ENCODE measurements at places on chromosomes 13 and 19.
A peak's percentile ranks its signal among the peaks of the same experiment; 100 is the strongest.

DNA sequence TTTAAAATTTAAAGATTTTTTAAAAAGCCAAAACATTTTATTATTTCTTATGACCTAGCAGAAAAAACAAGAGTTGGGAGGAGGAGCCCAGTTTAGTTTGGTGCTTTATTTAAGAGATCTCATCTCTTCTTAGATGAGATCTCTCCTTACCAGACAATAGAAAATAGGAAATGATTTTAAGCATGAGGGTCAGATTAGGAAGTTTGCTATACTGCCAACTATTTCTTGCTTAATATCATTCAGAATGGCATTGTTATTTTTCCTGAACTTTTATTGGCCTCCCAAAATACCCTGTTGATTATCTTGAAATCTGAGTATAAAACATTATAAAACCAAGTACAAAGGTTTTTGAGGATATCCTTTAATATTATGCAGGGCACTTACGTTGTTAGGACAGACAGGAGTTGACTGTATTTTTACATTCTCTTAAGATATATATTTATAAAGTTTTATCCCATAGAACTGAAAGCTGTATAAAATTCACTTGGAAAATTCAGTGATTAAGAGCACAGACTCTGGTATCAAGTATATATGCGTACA lies 56.1 kb downstream of the DNAJC15 start:
- no peak for DNase-seq

GRCh38 chr13:44934724-44935123 lies 54.5 kb downstream of the NUFIP1 start:
- DNase-seq: no peak

GRCh38 chr13:39786091-39786490 lies 130.6 kb downstream of the COG6 start:
- DNase-seq: no peak

DNA sequence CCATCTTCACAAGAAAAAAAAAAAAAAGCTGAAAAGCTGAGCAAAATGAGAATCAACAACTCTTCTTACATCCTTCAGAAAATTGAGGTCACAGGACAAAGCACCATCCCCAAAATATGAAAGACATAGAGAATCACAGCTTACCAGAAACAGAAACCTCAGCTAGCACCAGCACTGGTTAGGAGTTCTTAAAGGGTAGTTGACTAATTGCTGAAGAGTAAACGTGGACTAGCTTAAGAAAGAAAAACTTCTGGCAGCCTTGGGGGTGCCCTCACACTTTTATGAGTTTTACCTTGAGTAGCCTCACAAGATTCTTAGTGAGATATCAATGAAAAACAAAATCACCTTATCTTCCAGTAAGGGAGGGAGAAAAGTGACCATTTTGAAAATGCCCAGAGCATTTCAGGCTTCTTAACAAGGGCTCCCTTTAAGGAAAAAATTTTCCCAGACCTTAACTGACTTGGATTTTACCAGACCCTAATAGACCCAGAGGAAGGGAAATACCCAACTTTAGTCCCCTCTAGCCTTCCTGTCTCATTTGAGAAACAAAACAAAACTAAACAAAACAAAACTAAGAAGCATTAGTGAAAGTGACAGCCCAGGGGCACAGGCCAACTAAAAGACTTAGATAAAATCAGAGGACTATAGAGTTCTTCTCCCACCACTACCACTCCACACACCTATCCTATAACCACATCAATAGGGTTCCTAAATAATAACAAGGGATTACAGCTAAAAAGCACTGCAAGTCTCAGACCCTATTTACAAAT lies 888.6 kb downstream of the DIAPH3 start:
- no peak for DNase-seq

DNA sequence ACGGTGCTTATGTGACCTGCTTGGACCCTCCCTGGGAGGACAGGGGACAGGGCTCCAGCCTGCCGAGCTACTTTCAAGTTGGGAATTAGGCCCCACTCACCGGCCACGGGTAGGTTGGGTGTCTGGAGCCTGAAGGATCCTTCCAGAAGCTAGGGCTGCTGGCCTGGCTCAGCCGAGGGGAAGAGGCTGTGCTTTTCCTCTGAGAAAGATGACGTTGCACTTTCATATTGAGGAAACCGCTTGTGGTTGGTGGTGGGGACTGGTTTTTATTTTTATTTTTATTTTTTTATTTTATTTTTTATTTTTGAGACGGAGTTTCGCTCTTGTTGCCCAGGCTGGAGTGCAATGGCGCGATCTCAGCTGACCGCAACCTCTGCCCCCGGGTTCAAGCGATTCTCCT lies at the start of gene TMEM150B:
TMEM150B (minus strand) TSS at position 170 of the 400 bp plus-strand sequence. CDS start 4,305 bp downstream, outside the sequence.
- DNase-seq: peak; percentile 56

- no peak for DNase-seq
Measured at GRCh38 chr13:24925318-24926231, 161.6 kb downstream of the RNF17 start.

GRCh38 chr13:100129605-100130004 lies 40.7 kb downstream of the PCCA start:
- DNase-seq: peak; percentile 36

GRCh38 chr19:1799695-1800342 lies 12.3 kb downstream of the ATP8B3 start:
- DNase-seq: no peak

DNA sequence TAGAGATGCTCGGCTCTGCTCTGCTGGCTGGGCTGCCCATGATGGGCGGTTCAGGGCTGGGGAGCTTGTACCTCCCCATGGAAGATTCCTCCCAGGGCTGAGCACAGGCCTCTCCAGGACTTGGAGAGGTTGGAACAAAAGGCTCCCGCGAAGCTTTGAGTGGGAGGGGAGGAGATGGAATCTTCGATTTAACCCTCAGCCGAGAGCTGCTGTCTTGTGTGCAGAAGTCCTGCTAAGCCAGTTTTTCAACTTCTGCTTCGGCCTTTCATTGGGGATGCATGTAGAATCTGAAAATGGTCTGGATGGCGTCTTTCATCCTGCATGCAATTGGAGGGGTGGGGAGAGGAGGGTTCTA lies 163.3 kb downstream of the KDM4B start:
- DNase-seq: no peak

DNA sequence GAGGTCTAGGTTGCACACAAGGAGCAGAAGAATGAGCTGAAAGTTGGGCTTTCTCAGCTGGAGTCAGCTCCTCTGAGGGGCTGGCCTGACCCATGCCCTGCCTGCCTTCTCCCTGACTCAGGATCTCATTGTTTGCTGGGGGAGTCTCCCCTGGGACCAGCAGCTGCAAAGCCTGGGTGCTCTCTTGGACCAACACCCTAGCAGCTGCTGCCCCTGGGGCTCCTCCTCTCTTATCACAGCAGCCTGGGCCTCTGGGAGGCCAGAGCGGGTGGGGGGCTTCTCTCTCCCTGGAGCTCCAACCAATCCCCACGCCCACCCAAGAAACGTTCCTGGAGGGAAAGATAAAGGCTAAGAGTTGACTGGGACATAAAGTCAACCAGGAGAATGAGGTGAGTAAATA lies 1.6 kb upstream of the FCGBP start:
- DNase-seq: no peak

- no peak for DNase-seq
Measured at GRCh38 chr19:31491242-31491641, 142.0 kb upstream of the TSHZ3 start.

DNA sequence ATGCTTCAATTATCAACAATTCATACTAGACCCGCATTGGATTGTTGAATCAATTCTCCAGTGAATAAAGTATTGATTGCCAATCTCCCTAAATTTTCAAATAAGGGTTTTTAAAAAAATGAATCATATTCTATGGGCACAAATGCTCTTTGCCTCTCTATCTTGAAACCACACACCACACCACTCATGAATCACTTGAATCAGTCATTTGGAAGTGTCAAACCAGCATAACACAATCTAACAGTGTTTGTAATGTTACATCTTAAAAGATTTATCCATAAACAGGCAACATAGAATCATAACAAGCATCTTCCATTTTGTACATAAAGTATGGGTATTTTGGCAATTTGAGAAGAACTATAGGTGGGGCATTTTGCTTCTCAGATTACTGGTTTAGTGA lies 219.5 kb upstream of the MIR17HG start:
- no peak for DNase-seq

- no peak for DNase-seq
Measured at GRCh38 chr13:98365302-98365701, 188.2 kb upstream of the RNF113B start.

DNA sequence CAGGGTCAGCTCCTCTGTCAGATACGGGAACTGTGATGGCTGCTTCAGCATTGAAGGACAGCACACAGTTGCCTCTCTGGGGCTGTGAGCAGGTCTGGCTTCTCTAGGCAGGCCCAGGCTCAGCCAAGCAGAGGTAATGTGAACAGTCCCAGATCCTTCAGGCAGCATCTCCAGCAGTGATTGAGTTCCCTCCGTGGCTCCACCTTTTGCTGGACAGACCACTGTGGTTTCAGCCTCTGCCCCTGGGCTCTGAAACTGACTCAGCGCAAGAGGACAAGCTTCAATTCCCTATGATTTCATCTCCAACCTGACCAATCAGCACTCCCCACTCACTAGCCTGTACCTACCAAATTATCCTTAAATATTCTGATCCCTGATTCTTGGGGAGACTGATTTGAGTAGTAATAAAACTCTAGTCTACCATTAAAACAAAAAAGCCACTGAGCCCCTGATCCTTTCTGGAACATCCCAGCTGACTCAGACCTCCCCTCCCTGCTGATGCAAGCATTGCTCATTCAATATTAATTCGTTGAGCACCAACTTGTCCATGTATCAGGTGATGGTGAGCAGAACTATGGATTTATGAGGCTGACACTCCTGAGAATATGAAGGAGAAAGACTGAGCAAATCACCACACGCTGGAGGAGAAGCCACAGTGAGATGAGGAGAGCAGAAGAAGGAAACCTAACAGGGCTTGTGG lies 16.7 kb downstream of the GSX1 start:
- DNase-seq: no peak

GRCh38 chr13:52779103-52779502 lies 39.5 kb upstream of the CNMD start:
- DNase-seq: no peak

GRCh38 chr13:40910324-40911050 lies 108.6 kb downstream of the ELF1 start:
- DNase-seq: peak; percentile 31

DNA sequence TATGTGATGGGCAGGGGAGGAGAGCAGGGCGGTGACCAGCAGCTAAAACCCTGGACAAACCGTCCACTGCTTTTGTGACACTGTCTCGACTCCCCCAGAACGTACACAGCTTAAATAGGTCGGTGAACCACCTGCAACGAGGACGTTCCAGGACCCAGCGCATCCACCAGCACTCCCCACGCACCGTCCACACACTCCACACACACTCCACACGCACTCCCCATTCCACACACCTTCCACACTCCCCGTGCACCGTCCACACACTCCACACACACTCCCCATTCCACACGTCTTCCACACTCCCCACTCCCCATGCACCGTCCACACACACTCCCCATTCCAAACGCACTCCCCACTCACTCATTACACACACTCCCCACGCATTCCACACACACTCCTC lies 38.3 kb upstream of the C13orf46 start:
- no peak for DNase-seq

GRCh38 chr13:24922387-24922744 lies 158.4 kb downstream of the RNF17 start:
- peak; percentile 65 for DNase-seq

GRCh38 chr19:39247701-39248664 lies 673 bp downstream of the IFNL4 start:
- DNase-seq: peak; percentile 68

- peak; percentile 54 for DNase-seq
Measured at GRCh38 chr19:45785097-45785496, 2.8 kb upstream of the DMPK start.

GRCh38 chr13:26220575-26220974 lies 1.5 kb downstream of the RNF6 start:
- no peak for DNase-seq

- peak; percentile 68 for DNase-seq
Measured at GRCh38 chr19:3234800-3235199, 10.3 kb downstream of the CELF5 start.

- no peak for DNase-seq
Measured at GRCh38 chr13:47004540-47004939, 107.7 kb upstream of the HTR2A start.

DNA sequence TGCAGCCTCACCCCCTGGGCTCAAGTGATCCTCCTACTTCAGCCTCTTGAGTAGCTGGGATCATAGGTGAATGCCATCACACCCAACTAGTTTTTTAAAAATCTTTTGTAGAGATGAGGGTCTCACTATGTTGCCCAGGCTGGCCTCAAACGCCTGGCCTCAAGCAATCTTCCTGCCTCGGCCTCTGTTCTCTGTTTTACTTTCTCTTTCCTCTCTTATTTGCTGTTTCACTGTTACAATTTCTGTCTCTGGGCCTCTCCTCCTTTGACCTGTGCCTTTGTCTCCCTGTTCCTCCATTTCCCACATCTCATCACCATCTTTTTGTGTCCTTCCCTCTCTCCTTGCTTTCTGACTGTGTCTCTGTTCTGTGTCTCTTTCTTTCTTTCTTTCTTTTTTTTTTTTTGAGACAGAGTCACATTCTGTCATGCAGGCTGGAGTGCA lies 9.3 kb downstream of the SHKBP1 start:
- no peak for DNase-seq

- no peak for DNase-seq
Measured at GRCh38 chr19:58334691-58335249, 8.0 kb downstream of the ZSCAN22 start.

GRCh38 chr13:71775966-71776365 lies 91.0 kb downstream of the DACH1 start:
- DNase-seq: no peak

DNA sequence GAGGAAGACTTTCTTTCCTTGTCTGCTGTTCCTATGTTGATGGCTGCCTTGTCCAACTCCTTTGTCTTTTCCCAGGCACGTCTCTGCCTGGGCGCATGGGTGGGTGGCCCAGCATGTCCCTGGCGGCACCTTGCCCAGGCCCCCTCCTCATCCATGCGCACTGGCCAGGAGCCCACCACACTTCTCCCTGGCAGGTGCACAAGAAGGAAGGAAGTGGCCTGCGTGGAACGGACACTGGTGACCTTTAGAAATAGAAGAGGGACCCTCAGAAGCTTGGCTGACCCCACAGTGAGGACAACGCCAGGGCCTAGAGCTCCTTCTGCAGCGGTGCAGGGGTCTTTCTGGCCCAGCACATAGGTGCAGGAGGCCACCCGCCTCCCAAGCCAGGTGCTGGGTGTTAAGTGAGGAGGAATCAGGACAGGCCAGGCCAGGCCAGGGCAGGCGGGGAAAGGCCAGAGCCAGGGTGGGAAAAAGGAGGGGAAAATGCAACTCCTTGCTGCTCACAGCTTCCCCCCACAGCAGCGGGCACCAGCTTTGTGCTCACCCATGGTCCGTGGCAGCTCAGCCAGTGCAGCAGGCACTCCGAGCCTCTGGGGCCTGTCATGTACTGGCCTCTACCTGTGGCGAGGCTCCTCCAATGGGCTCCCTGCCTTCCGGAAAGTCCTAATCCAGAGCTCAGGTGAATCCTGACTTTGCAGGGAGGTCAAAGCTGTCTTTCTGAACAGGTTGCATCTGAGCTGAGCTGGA lies 104.0 kb downstream of the SOX1 start:
- DNase-seq: no peak

DNA sequence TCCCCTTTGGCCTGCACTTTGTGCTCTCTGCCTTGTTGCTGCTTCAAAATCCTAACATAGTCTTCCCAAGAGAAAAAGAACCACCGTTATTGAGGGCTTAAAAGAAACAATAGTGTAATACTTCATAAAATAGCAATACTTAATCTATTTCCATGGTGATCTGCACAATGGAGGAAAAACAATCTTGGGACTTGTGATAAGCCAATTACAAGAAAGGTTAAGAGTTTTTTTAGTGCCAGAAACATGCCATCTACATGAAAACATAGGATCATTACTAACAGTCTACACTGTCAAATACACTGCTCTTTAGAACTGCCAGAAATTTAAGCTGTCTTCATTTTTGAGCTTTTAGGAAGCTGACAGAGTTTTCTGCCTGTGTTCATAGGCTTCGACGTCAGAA lies 54.1 kb upstream of the MAB21L1 start:
- DNase-seq: no peak

GRCh38 chr13:101648766-101649487 lies 196.5 kb downstream of the ITGBL1 start:
- DNase-seq: no peak
